ENCODE measurements at places on chromosomes 2 and 18.

DNA sequence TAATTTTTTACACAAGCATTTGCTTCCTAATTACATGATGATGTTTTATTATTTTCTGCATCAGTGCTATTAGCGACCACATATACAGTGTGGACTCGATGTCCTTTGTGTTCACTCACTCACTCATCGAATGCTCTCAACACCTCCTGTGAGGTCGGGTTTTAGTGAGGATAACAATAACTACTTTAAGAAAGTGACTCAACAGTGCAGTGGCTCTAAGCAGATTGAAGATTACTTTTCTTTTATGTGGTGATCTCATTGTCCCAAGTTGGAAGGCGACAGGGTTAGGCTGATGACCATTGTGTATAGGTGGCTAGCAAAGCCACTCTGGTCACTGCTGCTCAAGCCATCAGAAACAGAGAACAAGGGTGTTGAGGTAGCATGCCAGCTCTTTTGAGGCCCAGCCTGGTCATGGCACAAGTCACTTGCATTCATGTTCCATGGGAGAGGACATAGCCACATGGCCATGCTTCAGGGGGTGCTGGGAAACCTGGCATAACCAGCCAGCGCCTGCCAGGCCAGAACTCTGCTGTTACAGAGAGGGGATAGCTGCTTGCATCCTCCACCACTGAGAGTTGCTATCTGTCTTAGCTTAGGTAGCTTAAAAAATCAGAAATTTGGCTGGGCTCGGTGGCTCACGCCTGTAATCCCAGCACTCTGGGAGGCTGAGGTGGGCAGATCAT, 60.4 kb downstream of the PDCL3 start:
- no peak for DNase-seq

DNA sequence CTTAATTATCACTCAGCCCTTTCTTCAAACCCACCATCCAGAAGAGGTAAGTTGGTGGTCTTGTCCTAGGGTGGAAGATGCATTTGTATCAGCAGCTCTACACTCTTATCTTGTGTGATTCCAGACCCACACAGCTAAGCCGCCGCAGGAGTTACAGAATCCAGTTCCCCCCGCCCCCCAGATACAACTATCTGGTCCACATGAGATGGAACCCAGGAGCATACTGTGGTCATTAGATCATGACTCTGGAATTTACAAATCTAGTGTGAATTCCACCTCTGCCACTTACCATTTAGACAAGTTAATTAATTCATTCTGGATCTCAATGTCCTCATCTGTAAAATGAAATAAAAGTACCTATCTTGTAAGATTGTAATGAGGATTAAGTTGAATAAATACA, 486.4 kb downstream of the BCL11A start:
- DNase-seq, result no peak

DNA sequence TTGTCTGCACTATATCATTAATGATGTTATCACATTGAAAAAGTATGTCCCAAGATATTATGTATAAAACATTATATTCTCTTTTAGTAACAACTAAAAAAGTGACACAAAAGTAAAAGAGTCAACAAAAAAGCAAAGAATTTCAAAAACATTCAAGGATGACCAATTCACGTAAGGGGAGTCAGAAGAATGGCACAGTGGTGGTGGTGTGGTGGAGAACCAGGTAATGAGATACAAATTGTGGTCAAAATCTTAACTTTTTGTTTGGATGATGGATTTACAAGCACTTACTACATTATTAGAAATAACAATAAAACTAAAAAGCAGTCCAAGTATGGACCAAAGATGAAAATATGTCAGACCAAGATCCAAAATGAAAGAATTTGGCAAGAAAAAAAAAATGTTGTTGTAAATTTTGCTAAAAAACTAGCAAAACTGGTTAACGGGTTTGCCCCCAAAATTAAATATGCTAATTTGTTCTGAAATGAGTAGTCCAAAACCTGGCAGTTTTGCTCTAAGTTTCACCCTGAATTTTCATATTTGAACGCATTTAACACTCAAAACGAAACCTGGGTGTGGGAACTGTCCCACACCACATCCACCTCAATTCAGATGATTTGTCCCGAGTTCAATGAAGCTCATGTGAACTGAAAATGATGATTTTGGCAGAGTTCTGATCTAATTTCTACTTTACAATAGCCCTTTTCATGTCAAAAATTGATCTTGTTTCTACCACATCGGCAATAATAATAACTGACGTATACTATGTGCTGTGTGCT, 135.8 kb downstream of the IKZF2 start:
- no peak for DNase-seq

DNA sequence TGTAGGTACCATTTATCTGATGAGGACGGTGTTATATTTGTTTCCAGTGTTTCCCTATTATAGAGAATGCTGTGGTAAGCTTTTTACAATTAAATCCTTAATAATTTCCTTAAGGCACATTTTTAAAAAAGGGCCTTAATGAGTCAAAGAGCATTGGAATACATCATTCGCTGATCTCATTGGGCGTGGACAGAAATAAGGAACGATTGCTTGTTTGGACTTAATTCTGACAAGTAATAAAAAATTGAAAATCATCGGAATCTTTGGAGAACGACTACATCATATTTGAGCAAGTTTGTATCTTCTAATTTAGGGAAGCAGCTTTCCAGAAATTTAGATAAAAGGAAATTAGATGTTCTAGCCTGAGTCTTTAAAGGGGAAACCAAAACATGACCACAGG, 11.3 kb downstream of the AGPS start:
- DNase-seq, result no peak

DNA sequence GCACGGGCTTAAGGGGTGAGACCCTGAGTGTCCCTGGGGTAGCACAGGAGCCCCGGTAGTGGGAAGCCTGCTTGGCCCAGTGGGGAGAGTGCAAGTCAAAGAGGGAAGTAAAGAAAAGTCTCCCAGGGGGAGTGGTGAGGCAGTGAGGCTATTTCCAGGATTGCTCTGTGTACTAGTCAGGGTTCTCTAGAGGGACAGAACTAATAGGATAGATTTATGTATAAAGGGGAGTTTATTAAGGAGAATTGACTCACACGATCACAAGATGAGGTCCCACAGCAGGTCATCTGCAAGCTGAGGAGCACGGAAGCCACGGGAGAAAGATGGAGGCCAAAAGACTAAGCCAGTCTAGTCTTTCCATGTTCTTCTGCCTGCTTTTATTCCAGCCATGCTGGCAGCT, 45.5 kb downstream of the CMPK2 start:
- no peak for DNase-seq

DNA sequence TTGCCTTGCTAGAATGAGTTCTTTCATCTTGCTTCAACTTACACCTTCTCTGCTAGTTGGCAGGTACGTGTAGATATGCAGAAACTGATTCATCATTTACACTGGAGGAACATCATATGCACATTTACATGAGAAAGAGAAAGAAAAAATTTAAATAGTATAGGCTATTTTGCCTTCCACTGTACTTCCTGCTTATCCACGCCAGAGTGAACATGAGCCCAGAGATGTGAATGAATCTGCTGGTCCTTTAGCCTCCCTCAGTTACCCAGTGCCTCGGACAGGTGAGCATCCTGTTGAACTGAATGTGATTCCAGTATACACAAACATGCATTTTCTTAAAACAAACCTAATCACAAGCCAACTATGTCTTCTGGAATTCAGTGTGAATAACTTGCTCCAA, 83.6 kb downstream of the SESTD1 start:
- no peak for DNase-seq

- no peak for DNase-seq
Measured at GRCh38 chr2:159211447-159212396, 74.8 kb downstream of the WDSUB1 start.

DNA sequence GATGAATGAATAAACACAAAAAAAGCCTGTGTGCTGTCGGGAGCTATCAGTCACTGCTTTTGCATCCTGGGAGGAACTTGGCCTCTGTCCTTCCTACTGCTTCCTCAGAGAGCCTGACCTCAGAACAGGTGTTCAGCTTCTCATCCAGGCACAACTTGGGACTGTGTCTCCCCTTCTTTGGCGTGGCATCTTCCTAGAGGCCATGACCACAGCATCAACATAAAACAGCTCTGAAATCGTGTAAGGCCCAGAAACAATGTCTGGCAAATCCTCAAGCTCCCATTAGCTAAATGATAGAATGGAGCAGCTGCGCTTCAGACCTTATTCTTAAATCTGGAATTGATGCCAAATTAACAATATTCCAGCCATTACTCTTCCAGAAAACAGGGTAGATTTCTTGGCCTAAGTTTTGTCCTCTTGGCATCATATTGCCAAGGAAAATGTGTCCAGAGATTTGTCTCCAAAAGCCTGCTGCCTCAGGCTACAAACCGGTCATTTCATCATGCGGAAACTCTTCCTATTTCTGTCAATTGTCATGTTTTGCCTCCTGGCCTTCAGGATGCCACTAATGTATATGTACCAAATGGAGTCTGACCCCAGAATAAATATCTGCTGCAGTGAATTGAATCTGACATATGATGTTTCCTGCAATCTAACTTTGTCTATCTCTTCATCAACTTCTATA, 53.2 kb upstream of the RAB27B start:
- DNase-seq, result no peak

DNA sequence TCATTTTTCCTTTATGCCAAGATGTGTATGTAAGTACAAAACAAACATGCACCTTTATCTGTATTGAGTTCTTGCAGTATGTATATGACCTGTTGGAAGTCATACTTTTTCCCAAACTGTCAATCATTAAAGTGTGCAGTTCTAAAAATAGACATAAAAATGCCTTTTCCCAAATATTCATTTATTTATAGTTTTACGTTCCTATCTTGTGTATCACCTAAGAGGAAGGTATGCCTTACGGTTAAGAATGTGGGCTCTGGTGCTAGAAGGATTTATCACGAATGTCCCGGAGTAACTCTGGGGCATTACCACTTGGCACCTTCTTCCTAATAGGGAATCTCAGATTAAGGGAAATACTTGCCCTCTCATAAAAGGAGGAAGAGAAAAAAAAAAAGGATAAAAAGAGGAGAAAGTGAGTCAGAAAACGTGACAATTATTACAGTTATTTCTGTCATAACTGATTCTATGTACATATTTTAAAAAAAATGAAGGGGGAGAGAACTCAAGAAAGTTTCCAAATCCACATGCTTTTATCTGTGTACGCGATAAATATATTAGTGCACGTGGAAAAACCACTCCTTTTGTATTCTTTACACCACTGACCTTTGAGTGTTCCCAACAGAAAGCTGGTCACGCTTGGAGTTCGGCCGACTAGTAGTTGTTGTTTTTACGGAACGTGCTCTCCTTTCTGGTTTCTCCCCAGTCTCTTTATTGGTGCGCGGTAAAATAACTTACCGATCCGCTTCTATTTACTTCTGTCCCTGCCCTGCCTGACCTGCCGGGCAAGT, 721 bp downstream of the MCEE start:
- no peak for DNase-seq

DNA sequence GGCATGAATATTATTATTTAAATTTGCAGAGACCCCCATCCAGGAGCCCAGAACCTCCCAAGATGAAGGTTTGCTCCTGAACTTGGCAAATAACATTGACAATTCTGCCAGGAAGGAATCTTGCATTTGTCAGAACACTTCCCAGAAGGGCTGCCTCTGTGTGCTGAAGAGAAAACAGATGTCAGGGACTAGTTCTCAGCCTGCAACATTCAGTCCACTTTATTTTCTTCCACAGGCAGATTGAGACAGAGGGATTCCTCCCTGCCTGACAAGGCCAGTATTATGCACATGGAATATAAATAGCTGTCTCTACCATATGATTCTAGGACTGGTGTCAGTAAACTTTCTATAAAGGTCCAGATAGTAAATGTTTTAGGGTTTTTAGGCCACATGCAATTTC, 171.5 kb upstream of the SIX2 start:
- no peak for DNase-seq

GRCh38 chr2:38444247-38444646, 67.2 kb upstream of the ATL2 start:
- no peak for DNase-seq

GRCh38 chr2:96967436-96967835, 18.9 kb downstream of the FAM178B start:
- DNase-seq, result no peak

DNA sequence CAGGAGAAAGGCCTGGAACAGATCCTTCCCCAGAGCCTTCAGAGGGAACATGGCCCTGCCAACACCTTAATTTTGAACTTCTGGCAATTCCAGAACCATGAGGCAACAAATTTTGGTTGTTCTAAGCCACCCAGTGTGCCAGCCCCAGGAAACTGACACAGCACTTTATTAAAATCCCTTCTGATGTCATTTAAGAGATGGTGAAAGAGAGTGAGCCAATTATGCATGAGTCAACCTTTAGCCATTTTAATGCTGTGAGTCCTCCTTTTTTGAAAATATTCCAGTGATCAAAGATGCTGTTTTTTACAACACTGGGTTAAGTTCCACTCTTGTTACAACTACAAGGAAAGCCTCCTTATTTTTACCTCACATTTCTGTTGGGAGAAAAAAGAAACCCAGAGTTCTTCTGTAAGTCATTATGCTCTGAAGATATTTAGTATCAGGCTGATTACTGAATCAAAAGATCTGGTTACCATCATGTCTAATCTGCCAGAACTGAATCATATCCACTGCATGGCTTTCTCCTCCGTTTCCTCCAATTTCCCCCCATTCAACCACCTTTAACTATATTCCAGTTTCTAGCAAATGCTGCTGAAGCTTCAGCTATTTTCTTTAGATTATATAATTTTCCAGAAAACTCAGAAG, 235.4 kb downstream of the TXNL1 start:
- no peak for DNase-seq

DNA sequence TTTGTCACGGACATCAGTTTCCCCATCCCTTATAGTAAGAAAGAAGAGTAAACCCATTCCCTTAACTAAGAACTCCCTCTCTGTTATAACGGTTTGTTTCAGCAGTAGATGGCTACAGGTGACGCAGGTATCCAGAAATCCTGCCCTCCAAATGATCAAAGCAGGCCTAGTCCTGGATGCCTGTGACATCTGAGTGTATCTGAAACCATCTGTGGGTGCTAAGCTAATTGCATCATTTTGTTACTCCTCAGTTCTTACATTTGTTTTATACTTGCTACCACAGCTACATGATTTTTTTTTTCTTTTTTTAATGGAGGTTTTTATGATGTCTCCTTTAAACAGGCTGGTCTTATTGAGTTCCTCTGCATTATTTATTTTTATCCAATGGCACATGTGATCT, 55.1 kb downstream of the AAK1 start:
- no peak for DNase-seq

DNA sequence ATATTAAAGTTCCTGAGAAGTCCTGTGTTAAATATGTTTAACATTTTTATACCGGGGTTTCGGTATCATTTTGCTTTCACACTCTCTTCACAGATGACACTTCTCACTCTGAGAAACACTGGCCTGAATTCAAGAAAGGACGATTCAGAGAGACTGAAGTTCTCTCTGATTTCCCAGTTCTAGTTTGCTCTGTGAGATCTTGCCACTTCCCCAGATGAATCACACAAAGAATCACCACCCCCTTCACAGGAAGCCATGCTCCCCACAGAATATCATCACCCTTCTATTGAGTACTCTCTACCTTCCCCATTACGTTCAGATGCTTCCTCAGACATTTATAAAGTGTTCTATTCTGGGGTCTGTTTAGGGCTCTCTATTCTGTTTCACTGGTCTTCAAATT, 16.1 kb upstream of the CD207 start:
- DNase-seq, result no peak
